ENCODE measurements at places on chromosomes 13 and 19.

- DNase-seq: peak; percentile 41
These were observed 16.3 kb downstream of the CILP2 start for GRCh38 chr19:19554074-19555023.

DNA sequence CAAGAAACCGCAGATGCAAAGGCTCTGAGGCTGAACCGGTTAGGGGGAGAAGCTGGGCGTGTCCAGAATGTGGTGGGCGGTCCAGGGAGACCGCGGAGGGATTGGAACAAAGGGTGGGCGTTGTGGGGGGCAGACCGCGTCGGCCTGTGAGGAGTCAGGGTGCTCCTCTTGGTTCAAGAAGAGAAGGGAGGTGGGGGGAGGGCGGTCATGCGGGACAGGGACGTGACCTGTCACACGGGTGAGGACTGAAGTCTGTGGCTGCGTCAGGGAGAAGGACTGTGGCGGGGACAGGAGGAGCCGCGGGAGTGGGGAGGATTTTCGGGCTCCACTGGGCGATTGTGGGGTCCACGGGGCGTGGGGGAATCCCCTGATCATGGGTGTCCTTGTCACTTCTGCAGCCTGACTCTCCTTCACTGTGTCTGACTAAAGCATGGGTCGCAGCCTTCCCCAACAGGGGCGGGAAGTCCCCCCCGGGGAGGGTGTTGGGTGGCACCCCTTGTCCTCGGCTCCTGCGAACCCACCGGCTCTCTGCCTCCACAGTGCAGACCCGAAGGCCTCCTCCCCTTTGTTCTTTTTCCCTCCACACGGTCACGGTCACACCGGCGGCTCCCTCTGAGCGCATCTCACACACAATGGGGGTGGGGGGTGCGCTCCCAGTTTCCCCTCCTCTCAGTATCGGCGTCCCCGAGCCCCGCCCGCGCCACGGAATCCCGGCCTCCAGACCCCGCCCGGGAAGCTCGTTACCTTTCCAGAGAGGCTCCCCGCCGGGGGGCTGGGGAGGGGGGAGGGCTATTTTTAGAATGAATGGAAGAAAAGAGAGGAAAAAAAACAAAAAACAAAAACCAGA is 16.4 kb upstream of the KCNN1 start:
- no peak for DNase-seq

- no peak for DNase-seq
These were observed 115.3 kb downstream of the LRCH1 start for GRCh38 chr13:46668302-46668720.

DNA sequence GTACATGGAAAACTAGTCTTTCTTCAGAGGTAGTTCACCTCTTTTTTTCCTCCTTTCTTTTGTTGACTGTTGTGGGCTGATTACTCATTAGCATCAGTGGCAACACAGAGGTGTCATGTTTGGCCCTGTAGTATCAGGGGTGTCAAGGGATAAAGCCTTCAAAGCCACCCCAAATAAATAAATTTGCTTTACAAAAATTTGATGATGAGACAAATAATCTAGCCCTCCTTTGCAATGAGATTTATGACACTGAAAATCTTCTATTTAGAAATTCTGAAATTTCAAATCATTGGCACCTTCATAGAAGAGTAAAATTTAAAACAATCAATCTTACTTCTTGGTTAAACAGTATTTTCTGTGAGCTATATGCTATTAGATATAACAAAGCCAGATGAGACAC is 1.9 kb downstream of the LACC1 start:
- DNase-seq: no peak

DNA sequence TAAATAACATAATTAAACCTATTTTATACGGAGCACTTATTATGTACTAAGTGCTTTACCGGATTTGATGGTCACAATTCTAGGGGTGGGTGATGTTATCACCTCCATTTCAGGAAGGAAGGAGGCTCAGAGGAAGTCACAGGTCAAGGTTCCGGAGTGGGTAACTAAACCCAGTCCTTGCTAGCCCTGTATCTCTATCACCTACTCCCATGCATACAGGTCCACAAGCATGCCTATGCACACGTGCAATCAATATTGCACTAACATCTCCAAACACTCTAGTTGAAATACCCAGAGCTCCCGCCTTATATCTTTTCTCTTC is 17.8 kb upstream of the FOSB start:
- no peak for DNase-seq

- DNase-seq: no peak
These were observed 60.8 kb downstream of the CCNA1 start for GRCh38 chr13:36493046-36493445.

DNA sequence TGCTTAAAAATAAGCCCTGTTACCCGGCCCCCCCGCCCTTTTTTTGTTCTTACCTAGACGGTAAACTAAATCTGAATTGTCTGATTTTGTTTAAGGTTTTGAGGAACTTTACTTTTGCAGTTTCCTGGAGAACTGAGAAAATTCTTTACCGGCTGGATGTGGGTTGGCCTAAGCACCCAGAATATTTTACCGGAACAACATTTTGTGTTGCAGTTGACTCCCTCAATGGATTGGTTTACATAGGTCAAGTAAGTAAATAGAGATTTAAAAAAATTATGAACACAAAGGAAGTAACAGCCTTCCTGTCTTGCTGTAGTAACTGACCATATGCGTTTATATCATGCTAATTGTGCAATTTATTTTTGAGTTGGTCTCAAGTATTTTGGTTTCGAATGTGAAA is 785 bp downstream of the NHLRC3 start:
- DNase-seq: no peak

GRCh38 chr13:95723438-95723837 is 46.5 kb downstream of the DNAJC3 start:
- DNase-seq: peak; percentile 8

GRCh38 chr19:42151782-42152684 is 19.8 kb upstream of the POU2F2 start:
- no peak for DNase-seq

- DNase-seq: no peak
These were observed 1.5 kb downstream of the KCNC3 start for GRCh38 chr19:50327461-50328223.

DNA sequence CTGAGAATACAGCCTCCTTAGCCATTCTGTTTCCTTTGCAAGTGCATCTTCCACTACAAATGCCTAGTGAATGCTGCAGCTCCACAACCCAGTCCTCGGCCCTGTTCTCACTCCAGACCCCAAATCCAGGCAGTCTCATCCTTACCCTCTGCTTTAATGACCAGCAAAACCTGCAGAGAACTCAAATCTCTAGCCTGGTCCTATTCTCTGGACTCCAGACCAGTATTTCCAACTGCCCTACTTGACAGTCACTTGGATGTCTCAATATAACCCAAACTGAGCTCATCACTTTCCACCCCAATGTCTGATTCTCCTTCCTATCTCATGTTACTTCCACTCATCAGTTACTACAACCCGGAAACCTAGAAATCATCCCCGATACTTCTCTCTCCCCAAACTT is 2.6 kb upstream of the EBPL start:
- DNase-seq: no peak

Data from DND-41 (cell line).